ENCODE measurements at places on chromosomes 1 and 21.

GRCh38 chr1:63403386-63403785 lies 36.0 kb downstream of the ALG6 start:
- DNase-seq = no peak

DNA sequence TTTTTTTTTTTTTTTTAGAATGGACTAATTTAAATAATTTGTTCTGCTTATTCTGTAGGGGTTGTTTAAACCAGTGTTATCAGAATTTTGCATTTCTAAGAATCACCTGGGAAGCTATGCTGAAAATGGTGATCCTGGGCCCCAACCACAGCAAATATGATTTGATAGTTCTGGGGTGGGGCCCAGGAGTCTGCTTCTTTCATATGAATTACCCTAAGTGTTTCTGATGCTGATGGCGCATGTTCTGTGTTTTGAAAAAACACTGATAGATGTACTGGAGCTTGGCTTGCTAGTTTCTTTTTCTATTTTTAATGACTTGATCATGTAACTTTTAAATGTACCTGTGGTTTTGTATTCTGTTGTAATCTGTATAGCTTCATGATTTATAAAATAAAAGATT lies 89.3 kb downstream of the CDC14A start:
- no peak for DNase-seq

GRCh38 chr21:41772351-41773080 lies 5.7 kb upstream of the RIPK4 start:
- no peak for DNase-seq

DNA sequence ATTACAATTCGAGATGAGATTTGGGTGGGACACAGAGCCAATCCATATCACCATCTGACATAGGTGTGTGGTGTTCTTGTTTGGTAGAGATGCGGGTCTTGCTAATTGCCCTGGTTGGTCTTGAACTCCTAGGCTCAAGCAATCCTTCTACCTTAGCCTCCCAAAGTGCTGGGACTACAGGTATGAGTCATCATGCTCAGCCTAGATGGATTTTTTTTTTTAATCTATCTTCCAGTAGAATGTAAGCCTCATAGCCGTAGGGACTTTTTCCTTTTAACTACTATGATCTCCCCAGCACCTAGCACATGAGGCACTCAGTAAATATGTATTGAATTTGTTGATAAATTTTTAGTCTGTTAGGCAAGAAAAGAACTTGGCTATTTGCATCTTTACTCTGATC lies 94.6 kb upstream of the TENT5C start:
- DNase-seq = no peak

DNA sequence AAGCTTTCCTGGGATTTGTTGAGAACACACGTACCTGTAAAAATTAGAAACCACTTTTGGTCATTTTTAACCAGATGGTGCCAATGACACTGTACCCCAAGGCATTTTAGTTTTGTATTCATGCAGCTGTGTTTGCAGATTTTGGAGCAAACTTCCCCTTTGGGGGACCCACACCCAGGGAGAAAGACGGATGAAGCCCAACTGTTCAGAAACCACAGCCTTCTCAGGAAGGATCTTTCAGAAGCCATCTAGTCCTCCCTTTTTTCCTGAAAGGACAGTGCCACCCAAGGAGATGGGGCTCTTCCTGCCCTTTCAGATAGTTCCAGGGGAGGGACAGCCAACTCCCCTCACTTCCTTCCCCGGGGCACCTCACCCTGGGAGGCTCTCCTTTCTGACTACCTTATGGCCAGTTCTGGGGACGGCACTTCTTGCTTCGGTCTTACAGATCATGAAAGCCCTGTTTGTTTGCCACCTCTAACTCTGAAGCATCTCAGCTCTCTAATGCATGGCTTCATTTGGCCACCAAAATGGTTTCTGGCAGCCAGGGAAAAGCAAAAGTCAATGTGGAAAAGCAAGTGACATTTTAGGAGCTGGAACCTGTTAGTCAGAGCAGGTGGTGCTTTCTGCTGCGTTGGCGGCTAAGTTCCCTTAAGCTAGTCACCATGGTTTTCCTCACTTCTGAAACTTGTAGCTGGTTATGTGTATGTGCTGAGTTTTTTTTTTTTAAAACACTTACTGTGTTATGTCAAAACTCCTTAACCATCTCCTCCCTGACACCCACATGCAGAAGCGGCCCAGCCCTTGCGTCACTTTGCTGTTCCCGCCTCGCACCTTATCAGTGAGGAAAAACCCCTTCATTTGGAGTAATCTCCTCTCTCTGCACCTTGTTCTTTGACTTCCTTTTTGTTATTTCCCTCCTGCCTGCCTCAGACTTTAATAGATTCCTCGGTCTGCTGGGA lies 10.1 kb downstream of the TMCC2 start:
- no peak for DNase-seq

DNA sequence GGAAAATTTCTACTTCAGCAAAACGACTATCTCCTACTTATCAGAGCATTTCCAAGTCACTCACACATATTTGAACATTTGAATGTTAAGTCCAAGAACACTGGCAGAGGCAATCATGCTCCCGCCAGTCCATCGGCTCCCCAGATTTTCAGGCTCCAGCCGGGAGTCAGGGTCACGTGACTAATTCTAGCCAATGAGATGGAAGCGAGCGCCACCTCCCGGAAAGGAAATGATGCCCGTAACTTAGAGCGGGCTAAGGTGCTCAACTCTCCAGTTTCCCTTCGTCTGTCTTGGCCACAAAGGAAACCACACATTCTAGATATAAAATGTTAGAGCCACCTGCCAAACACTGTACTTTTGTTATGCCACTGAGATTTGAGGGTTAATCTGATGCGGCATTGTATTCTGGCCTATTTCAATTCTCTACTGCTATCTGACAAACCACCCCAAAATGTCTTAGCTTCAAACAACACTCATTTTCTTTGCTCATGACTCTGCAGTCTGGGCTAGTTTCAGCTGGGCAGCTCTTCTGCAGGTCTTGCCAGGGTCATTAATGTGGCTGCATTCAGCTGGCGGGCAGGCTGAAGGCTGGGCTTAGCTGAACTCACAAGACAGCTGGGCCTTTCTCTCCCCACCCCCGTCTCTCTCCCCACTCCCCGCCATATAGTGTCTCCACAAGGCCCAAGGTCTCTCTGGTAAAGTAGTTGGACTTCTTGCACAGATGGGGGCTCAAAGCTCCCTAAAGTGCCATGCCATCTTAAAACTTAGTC lies 16.5 kb upstream of the LHX4 start:
- peak; percentile 38 for DNase-seq

- DNase-seq = no peak
These were observed 643.0 kb downstream of the KIF26B start for GRCh38 chr1:245797592-245798348.

GRCh38 chr1:1941211-1941841 lies 22.2 kb upstream of the TMEM52 start:
- DNase-seq = no peak

- no peak for DNase-seq
These were observed 4.1 kb downstream of the KRTAP12-1 start for GRCh38 chr21:44677881-44678280.

DNA sequence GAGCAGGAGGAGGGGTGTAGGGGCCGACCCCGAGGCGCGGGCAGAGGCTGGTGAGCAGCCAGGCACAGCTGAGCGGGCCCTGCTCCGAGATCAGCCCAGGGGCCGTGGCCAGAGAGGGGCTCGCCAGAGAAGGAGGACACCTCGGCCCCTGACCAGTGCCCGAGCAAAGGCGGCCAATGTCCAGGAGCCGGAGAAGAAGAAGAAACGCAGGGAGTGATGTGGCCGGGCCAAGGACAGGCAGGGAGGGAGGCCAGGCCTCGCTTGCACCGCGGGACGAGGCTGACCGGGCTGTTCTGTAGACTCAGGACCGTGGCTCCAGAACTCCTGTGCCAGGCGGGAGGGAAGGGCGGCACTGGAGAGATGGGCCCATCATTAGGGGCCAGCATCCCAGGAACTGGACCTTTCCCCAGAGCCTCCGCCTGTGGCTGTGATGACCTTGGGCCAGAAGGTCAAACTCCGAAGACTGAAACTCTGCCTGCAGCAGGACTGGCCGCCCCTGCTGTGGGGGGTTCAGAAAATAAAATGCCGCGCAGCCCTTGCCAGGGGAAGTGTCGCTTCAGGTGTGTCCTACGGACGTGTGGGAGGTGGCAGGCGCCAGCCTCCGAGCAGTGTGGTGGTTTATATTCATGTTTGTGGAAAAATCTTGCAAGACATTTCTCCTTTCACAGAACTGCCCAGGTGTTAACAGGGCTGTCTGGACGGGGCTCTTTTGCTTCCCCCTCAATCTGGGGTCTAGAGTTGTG lies 14.4 kb downstream of the RRP1 start:
- DNase-seq = peak; percentile 60

DNA sequence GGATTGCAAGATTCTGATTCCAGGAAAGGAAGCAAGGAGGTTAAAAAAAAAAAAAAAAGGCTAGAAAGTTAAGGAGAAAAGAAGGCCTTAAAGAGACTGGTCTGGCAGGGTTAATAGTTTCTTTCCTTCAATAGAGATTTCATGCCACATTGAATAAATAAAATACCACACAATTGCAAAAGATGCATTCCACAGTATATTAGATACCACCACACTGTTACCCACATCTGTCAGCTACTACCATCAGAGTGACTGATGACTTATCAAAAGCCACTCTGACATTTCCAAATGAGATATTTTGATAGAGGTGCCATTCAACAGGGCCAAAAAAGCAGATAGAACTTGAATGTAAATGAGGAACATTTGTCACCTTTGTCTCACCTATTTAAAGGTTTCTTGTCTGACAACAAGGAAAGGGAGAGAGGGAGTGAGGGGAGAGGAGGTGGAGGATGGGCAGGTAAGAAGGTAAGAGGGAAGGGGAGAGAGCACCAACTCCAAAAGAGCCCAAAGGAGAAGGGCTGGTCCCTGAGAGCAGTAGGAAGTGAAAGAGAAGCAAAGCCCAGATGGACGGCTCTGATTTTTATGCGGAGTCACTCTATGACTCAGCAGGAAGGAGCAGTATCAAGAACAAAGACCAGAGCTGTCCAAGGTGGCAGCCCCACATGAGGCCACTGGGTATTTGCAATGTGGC lies 38.3 kb downstream of the LRRN2 start:
- DNase-seq = no peak

GRCh38 chr1:63662056-63662836 lies 69.0 kb downstream of the PGM1 start:
- DNase-seq = peak; percentile 94

DNA sequence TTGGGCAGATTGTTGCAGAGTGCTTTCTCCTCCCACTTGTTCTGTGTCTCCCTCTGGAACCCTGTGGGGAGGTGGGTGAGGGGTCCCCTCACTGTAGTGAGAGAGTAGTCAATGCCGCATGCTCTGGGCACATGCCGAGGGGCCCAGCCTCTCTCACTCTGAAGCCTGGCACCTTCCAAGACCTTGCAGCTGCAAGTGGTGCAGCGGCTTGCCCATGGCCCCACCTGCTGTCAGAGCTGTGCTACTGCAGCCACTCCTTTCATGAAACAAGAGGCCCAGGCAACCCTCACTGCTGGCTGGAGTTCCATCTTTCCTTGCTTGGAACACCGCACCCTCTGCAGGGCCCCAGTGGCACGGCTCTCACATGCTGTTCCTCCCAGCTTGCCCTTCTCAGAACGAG lies 58.4 kb upstream of the COL6A1 start:
- no peak for DNase-seq

GRCh38 chr1:54309631-54310366 lies 96.4 kb downstream of the SSBP3 start:
- no peak for DNase-seq

DNA sequence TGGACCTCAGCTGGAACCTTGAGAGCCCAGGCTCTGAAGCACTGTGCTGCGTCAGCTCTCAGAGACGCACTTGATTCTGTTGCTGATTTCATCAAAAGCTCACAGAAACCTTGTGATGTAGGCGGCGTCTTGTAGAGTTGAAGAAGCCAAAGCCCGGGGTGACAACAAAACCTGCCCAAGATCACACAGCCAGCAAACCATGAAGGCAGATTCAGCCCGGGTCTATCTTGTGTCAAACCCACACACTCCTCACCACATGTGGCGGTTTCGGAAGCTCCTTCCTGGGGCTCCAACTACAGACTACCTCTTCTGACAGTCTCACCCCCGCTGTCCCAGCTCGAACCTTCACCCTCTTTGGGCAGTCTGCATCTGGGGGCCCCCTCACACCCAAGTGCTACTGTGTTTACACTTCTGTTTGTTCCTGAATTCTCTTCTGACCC lies 50.4 kb downstream of the TENT5C start:
- no peak for DNase-seq

GRCh38 chr1:1082776-1083415 lies 8.8 kb upstream of the RNF223 start:
- DNase-seq = peak; percentile 73

GRCh38 chr21:42861311-42861847 lies 18.0 kb downstream of the WDR4 start:
- no peak for DNase-seq

DNA sequence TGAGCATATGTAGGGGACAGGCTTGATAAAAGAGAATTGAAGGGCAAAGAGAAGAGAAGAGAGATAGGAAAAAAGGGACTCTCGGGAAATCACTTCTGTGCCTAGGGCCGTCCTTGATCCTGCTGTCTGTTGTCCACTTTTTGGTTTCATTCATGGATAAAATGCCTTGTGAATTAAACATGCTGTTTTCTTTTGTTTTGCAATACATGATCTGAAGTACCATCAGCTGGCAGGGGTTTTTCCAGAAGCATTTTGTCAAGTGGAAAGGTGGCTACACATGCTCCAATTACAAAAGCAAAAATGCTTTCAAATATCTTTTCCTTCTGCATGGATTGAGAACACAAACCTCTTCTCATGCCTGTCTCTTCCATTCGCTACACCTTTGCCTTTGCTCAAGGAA lies 361.7 kb downstream of the PDE4B start:
- DNase-seq = no peak

- no peak for DNase-seq
These were observed 58.6 kb upstream of the ARHGAP29 start for GRCh38 chr1:94296018-94296417.

GRCh38 chr1:11391327-11391726 lies 87.6 kb upstream of the DISP3 start:
- DNase-seq = no peak

GRCh38 chr21:28738882-28739281 lies 253.8 kb downstream of the LTN1 start:
- DNase-seq = no peak

- DNase-seq = no peak
These were observed 61.1 kb upstream of the SMYD2 start for GRCh38 chr1:214219902-214220301.

DNA sequence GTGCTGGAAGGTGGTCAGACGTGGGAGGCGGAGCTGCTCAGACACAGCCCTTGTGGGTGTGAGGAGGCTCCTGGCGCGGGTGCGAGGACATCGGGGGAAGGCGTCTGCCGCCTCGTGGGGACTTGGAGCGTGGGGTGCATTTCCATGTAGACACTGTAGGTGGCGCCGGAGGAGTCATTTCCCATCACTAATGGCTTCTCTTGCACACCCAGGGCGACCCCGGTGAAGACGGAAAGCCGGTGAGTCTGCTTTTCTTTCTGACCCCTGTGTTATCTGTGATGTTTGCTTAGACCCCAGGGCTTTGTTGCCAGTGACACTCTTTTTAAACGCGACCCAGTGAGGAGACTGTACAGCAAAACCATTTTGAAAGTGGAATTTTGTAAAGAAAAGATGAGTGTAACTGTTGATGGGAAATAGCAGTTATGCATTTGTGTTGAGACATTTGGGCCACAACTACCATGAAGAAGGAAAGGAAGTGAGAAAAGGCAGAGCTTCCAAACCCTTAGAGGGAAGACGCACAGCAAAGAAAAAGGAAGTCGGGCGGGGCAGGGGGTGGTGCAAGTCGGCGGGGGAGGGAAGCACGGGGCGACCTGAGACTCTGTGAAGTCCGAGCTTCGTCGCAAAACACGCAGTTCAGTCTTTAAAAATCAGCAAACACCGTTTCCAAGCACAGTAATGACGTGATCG lies 64.0 kb downstream of the SLC19A1 start:
- no peak for DNase-seq

- DNase-seq = no peak
These were observed 99.1 kb upstream of the NGF start for GRCh38 chr1:115437196-115437595.

- no peak for DNase-seq
These were observed 71.7 kb downstream of the SETD4 start for GRCh38 chr21:35988416-35989137.
